Fibroblast of skin of abdomen (primary cell): ENCODE measurements at places on chromosomes 2 and 18.

DNA sequence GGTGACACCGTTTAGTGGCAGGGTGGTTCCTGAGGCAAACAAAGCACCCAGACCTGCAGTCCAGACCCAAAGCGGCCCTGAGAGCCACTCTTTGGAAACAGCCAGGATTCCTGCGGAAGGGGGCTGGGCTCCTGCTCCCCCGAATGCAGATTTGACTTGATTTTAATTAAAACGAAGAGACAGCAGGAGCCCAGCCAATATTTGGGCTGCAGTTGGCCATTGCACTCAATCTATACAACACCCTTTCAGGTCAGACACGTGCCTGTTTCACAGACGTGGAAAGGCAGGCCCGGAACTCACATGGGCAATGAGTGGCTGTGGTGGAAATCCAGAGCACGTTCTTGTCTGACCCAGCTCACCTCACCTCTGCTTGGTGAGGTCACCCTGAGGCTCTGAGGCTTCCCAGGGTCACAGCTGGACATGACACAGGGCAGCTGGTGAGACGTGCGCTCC is 122.4 kb downstream of the NDUFA10 start:
- DNase-seq: no peak

DNA sequence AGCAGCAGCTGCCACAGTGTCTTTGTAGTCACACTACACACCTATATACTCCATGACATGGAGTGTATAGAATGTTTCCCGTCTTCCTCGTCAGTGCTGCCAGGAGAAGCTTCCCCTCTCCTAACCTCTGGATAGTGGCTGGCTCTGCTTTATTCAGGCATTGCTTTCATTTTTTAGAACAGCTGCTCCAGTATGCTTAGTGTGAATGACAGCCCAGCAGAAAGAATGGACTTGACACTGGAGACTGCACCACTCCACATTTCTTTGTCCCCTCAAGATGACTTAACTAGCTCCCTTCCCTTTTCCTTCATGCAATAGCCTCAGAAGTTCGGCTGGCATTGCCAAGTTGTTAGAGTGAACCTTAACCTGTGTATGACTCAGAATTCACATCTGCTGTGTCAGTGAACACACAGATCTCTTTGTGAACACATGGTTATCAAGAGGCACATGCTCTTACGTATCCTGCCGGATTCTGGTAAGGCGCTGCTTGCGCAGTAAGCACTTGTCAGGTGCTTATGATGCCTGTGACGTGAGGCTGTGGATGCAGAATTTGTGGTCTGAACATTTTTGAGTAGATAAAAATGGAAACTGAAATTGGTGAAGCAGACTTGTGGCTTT is 73.9 kb downstream of the NEDD4L start:
- peak; percentile 64 for DNase-seq

DNA sequence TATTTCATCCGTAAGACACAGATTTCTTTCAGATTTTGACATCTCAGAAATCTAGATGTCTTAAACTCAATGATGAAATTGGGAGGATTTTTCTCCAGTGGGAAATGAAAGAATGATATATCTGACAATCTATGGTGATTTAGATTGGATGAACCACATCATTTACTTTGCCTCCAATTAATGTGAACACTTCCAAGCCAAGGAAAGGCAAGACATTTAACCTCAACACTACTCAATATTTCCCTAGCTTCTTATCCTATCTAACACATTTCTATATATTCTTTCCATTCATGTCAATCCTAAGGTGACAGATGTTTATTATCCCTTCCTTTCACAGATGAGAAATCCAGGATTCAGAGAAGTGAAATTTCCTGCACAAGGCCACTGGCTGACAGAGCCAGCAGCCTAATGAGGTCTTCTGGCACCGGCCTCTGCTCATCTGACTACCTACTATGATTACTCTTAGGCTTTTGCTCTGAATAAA is 327.6 kb downstream of the IRS1 start:
- no peak for DNase-seq

GRCh38 chr18:41456831-41457230 is 498.2 kb upstream of the PIK3C3 start:
- DNase-seq: no peak

DNA sequence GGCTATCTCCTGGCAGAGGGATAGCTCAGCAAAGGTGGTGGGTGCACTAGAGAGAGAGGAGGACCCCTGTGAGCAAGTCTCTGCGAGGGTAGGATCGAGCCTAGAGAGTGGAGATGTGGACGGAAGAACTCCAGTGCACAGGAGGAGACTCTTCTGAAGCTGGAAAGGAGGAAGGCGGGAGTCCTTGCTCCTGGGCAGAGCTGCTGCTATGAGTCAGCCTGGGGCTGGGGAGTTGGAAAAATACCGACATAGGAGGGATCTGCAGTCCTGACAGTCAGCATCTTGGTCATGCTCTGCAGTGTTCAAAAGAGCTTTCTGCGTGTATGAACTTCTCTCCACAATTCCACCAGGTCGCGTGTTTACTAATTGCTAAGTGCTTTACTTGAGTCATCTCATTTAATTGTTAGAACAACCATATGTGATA is 233.8 kb downstream of the LDLRAD4 start:
- peak; percentile 80 for DNase-seq
